ENCODE measurements at places on chromosomes 1 and 21.
A peak's percentile ranks its signal among the peaks of the same experiment; 100 is the strongest.

DNA sequence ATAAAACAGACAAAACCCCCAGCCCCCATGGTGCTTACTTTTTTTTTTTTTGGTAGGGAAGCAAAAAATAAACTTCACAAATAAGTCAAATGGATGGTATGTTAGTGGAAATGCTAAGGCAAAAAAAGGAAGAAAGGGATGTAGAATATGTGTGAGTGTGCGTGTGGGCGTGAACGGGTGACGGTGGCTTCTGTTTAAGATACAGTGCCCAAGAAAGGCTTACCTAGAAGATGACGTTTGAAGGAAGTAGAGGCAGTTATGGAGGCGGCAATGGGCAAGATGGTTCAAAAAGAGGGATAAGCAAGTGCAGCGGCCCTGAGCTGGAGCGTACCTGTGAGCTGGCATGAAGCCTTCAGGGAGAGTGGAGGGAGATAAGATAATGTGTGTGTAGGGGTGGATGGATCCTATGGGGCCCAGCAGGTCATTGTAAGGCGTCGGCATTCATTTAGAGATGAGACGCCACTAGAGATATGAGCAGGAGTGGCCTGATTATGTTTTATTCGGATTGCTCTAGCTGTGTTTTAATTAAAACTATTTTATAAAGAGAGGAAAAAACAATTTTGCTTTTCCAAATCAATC is 19.9 kb downstream of the LEPR start:
- DNase-seq = no peak

GRCh38 chr21:25572861-25573310 is 34.4 kb downstream of the MRPL39 start:
- DNase-seq = peak; percentile 21

DNA sequence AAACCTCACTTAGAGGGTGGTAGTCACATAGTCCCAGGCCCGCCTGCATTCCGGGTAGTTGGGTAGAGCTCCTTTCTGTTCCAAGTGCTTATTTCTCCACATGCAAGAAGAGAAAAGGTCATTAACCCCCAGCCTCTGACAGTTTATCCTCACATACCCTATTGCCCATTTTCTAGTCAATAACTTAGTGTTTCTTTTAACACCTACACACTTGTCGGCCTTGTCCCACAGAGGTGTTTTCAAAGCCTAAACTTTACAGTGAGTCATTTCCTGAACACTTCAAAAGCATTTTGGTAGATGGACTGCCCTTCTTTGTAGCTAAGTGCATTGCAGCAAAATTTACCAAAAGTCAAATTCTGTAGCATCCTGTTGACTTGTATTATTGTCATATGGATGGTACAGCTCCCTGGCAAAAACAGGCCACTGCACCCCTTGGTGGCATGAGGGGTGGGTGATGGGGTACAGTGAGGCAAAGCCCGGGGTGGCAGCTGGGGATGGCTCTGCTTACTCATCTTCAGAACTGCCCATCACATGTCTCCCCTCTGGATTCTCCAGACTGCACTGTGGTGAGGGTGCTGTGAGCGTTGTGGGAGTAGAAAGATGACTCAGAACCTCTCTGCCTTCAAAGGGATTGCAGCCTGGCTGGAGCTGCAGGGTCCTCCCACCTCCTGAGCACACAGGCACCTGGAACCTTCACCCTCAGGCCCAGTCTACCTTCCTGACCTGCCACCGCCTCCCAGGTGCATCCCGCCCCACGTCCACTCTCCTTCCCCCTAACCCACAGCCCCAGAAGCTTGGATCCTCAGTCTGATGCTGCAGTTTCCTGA is 45.8 kb upstream of the DMRTB1 start:
- no peak for DNase-seq

DNA sequence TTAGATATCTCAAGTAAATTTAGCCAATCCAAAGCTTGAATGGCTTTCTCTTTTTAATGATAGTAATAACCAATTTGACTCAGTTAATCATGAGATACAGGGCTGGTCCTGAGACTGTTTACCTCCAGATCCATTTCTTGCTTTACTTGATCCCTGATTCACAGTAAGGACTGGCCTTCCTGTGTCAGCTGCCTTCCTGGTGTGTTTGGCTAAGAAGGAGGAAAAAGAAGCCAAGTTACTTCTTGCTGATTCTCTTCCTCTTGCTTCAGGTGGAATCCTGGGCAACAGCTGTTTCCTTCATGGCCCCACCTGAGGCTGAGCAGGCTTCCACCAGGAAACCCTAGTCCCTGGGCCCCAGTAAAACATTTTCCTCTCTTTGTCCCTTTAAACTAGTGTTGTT is 14.6 kb upstream of the RC3H1 start:
- no peak for DNase-seq
